ENCODE measurements at places on chromosomes 6 and 20.

DNA sequence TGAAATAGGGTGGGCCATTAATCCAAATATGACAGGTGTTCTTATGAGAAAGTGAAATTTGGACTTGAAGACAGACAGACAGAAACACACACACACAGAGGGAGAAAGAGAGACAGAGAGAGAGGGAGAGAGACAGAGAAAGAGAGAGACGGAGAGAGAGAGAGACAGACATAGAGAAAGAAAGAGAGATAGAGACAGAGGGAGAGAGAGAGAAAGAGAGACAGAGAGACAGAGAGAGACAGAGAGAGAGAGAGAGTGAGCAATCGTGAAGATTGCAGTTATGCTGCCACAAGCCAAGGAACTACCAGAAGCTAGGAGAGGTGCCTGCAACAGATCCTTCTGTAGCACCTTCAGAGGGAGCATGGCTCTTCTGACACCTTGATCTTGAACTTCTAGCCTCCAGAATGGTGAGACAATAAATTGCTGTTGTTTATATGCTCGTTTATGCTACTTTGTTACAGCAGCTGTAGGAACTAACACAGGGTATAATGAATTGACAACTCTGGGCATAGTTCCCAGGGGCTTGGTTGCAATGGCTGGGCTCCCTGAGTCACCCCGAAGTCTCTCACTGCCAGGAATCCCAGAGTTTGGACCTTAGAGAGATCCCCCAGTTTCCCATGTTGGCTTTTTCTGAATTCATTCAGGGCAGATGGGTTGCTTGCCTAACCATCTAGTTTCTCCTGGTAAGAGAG lies 44.7 kb upstream of the ECI2 start:
- H3K4me3 ChIP-seq: no peak overlapping the region
- H3K27me3 ChIP-seq: no peaks in the 10 kb centered on the region
- H3K27ac ChIP-seq: no peak overlapping the region
- no peak for DNase-seq

- H3K4me1 ChIP-seq: no peaks in the 10 kb centered on the region
- no peaks in the 10 kb centered on the region for H3K27me3 ChIP-seq
- H3K36me3 ChIP-seq: no peaks in the 10 kb centered on the region
- no peak overlapping the region for H3K4me3 ChIP-seq
Measured at GRCh38 chr20:41552295-41553068, 65.7 kb downstream of the CHD6 start.

DNA sequence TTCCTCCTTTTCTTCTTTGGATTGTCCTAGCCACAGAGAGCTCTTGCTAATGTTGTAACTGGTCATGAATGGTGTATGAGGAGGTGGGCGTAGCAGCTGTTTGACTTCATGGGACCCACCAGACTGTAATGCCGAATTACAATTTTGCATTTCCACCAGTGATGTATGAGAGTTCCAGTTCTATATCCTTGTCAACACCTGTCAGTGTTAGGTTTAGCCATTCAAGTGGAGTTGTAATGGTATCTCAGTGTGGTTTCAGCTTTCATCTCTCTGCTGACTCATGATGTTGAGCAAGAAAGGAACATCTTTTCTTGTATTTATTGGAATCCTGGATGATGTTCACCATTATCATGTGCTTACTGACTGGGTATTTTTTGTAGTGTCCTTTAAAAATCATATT lies 5.1 kb downstream of the IGF2R start:
- no peak overlapping the region for H3K27ac ChIP-seq
- H3K4me3 ChIP-seq: no peak overlapping the region
- no peaks in the 10 kb centered on the region for H3K36me3 ChIP-seq
- peaks cover 36% of the 10 kb centered on the region for H3K4me1 ChIP-seq

DNA sequence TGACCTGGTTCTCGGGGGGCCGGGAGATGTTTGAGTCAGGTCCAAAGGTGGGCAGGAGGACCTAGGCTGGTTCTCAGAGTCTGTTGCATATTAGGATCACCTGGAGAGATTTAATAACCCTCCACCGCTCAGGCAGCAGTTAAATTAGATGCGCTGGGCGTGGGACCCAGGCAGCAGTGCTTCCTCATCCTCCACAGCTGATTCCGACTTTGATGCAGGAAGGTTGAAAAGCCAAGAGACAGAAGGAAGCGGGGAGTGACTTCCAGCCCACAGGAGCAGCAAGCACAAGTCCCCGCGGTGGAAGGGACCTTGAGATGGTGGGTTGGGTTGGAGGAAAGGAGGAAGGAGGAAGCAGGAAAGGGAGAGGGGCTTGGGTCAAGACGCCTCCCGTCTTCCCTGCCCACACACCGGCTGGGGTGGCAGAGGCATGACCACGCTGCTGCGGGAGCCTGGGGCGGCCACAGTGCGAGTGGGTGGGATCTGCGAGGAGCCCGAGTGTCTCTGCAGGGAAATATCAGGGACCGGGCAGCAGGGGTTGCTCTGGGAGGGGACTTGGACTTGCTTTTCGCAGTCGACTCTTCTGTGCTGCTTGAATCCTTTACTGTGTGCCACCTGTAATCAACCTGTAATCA lies 146.0 kb downstream of the PHACTR3 start:
- no peak for DNase-seq
- H3K27me3 ChIP-seq: peaks cover 7% of the 10 kb centered on the region
- H3K36me3 ChIP-seq: no peaks in the 10 kb centered on the region
- no peak overlapping the region for H3K4me3 ChIP-seq
- no peak overlapping the region for H3K27ac ChIP-seq
- no peaks in the 10 kb centered on the region for H3K4me1 ChIP-seq

GRCh38 chr6:12203001-12203400 lies 87.2 kb upstream of the EDN1 start:
- no peak overlapping the region for H3K4me3 ChIP-seq
- DNase-seq: no peak
- no peaks in the 10 kb centered on the region for H3K4me1 ChIP-seq
- no peaks in the 10 kb centered on the region for H3K36me3 ChIP-seq
- no peak overlapping the region for H3K27ac ChIP-seq

GRCh38 chr6:61935242-61935846 lies 350.7 kb downstream of the KHDRBS2 start:
- H3K4me1 ChIP-seq: no peaks in the 10 kb centered on the region
- H3K27me3 ChIP-seq: no peaks in the 10 kb centered on the region
- no peaks in the 10 kb centered on the region for H3K36me3 ChIP-seq
- H3K4me3 ChIP-seq: no peak overlapping the region
- no peak overlapping the region for H3K27ac ChIP-seq

- no peaks in the 10 kb centered on the region for H3K36me3 ChIP-seq
- no peak overlapping the region for H3K27ac ChIP-seq
- no peaks in the 10 kb centered on the region for H3K4me1 ChIP-seq
- H3K27me3 ChIP-seq: no peaks in the 10 kb centered on the region
- no peak overlapping the region for H3K4me3 ChIP-seq
- no peak for DNase-seq
Measured at GRCh38 chr6:121338956-121339355, 4.7 kb upstream of the TBC1D32 start.

GRCh38 chr6:3159805-3160781 lies 2.7 kb upstream of the TUBB2A start:
- H3K4me1 ChIP-seq: peaks cover 10% of the 10 kb centered on the region
- no peaks in the 10 kb centered on the region for H3K36me3 ChIP-seq
- no peaks in the 10 kb centered on the region for H3K27me3 ChIP-seq
- DNase-seq: peak; percentile 80
- H3K4me3 ChIP-seq: peak overlapping the region; percentile 11

- H3K4me3 ChIP-seq: no peak overlapping the region
- H3K27ac ChIP-seq: no peak overlapping the region
- H3K36me3 ChIP-seq: no peaks in the 10 kb centered on the region
- no peaks in the 10 kb centered on the region for H3K27me3 ChIP-seq
- no peak for DNase-seq
- H3K4me1 ChIP-seq: no peaks in the 10 kb centered on the region
Measured at GRCh38 chr20:59987135-59987534, 28.9 kb downstream of the CDH26 start.

DNA sequence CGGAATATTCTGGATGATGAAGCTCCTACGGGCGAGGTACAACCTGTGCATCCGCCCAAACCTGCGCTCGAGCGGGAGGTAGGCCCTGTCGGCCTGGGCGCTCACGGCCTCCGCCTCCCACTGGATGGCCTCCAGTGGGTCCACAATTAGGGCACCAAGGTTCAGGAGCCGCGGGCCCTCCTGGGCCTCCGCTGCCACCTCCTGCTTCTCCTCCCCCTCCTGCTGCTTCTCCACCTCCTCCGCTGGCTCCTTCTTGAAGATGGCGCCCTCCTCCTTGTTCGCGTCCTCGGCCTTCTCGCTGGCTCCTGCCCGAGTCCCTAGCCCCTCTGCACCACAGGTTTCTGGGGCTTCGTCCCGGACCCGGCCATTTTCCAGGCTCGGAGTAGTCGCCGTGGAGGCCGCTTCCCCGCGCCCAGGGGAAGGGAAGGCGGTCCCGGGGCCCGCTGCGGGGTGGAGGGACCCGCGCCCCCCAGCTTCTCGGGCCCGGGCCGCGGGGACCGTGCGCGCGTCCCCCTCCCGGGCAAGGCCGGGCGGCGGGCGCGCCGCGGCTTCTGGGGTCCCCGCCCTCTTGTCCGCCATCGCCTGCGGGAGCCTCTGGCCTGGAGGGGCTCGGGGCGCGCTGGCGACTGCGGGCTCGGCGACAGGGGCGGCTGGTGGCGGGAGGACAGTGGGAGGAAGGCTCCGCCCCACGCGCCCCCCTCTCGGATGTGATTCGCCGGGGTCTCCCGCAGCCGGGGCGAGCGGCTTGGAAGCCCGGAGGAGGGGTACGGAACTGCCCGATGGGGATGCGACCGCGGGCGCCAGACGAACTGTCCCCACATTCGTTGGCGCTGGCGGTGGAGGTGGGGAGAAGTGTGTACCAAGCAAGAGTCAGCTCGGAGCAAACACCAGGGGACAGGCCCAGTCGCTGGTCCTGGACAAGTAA lies 17.6 kb downstream of the PLAGL2 start:
- DNase-seq: peak; percentile 77
- peak overlapping the region; percentile 66 for H3K27ac ChIP-seq
- no peaks in the 10 kb centered on the region for H3K27me3 ChIP-seq
- no peaks in the 10 kb centered on the region for H3K36me3 ChIP-seq
- H3K4me3 ChIP-seq: peak overlapping the region; percentile 55

- H3K4me1 ChIP-seq: no peaks in the 10 kb centered on the region
- no peak for DNase-seq
Measured at GRCh38 chr6:155254139-155254538, 9.7 kb upstream of the CLDN20 start.

DNA sequence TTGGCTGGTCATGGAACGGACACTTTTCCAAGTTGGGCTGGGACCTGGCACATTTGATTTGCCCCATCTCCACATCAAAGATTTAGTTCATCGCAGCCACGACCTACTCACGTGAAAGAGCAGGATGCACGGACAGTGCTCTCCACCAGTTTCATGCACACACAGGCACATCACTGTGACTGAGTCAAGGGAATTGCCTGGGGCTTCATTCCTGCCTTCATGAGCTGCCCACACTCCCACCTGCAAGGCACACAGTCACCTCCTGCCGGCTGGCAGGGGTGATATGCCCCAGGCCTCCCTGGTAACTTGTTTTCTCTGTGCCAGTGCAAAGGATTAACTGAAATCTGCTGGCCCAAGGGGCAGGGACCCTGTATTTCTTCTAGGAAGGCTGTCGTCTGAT lies 23.3 kb upstream of the CST1 start:
- H3K27ac ChIP-seq: no peak overlapping the region
- H3K36me3 ChIP-seq: no peaks in the 10 kb centered on the region
- H3K4me3 ChIP-seq: no peak overlapping the region
- no peak for DNase-seq
- H3K4me1 ChIP-seq: no peaks in the 10 kb centered on the region
- no peaks in the 10 kb centered on the region for H3K27me3 ChIP-seq

DNA sequence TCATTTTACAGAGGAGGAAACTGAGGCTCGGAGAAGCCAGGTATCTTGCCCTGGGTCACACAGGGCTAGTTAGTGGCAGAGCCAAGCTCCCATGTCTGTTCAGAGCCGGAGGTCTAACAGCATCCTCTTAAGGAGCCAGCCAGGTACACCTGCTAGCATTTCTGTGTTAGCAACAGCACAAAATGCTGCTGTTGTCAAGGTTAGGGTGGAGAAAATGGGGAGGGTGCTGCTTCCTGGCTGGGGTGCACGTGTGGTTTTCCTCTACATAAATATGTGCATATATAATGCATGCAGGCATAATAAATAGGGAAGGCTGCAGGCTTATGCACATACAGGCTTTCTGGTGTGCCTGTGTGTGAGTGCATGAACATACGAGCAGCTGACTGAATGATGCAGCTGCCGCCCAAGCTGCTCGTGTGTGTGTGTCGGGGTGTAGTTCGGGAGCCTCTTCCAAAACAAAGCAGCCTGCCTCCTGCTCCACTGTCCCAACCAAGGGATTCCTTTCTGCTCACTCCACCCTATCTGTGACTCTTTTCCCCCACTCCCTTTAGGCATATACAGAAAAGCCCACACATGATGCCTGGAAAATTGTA lies 86.6 kb downstream of the CD40 start:
- no peaks in the 10 kb centered on the region for H3K27me3 ChIP-seq
- no peak for DNase-seq
- no peaks in the 10 kb centered on the region for H3K4me1 ChIP-seq

DNA sequence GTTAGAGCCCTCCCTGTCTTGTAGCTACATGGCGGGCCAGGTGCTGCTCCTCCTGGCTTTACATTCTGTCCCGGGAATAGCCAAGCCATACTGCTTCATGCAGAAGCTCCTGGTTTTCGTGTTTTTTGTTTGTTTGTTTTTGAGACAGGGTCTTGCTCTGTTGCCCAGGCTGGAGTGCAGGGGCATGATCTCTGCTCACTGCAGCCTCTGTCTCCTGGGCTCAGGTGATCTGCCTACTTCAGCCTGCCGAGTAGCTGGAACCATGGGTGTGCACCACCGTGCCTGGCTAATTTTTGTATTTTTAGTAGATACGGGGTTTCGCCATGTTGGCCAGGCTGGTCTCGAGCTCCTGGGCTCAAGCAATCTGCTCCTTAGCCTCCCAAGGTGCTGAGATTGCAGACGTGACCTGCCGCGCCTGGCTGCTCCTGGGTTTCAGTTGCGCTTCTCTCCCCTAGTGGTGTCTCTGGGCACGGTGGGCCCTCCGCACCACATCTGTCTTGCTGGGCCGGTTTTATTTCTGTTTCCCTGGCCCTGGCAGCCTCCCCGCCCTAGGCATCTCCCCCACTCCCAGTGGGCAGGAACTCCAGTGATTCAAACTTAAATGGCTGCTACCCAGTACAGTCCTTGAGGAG lies 12.9 kb downstream of the CDYL start:
- DNase-seq: no peak
- H3K4me3 ChIP-seq: no peak overlapping the region
- no peaks in the 10 kb centered on the region for H3K4me1 ChIP-seq
- H3K27me3 ChIP-seq: no peaks in the 10 kb centered on the region
- H3K27ac ChIP-seq: no peak overlapping the region

- H3K36me3 ChIP-seq: no peaks in the 10 kb centered on the region
- no peak for DNase-seq
- H3K27me3 ChIP-seq: no peaks in the 10 kb centered on the region
Measured at GRCh38 chr20:45501600-45501999, 13.8 kb downstream of the SPINT3 start.
